ENCODE measurements at places on chromosomes 7 and 10. TPM values are rescaled to one million over a fixed set of nuclear protein-coding genes. Genes with fewer than 3 reads are reported as not detected.

The MYO3A gene
- total RNA-seq: 0.27 TPM

The OGDHL gene
- 2.6 TPM for total RNA-seq

The TRIM50 gene
- total RNA-seq: not detected

DNA sequence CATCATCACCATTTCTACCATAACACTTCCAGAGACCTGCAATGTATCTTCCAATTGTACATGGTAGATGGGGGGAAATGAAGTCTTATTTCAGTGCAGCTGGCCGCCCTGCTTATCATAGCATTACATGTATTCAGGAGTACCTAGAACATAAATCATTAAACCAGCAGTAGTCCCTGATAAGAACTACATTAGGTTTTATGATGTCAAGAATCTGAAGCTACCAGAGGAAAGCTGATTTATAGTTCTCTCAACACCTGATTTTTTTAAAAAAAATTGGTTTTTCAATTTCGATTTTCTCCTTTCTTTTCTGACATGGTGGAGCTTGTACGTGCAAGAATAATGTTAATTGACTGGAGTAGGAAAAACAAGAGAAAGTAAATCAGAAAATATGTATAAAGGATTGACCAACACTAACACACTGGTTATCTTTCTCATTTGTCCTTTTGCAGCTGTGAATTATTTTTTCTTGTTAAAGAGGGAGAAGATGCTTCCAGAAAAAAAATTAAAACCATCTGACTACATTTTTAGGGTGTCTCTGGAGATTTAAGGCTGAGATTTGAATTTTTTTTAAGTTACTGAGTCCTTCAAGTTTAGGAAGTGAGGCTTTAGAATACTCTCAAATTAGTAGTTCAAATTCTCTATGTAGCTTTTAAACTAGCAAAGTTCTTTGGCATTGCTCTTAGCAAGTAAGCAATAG is 59.1 kb downstream of the CSTF2T start:
- DNase-seq: no peak

GRCh38 chr7:126589068-126589684 is 663.6 kb downstream of the GRM8 start:
- no peak for DNase-seq

GRCh38 chr10:127877699-127878098 is 15.0 kb downstream of the CLRN3 start:
- DNase-seq: no peak

DNA sequence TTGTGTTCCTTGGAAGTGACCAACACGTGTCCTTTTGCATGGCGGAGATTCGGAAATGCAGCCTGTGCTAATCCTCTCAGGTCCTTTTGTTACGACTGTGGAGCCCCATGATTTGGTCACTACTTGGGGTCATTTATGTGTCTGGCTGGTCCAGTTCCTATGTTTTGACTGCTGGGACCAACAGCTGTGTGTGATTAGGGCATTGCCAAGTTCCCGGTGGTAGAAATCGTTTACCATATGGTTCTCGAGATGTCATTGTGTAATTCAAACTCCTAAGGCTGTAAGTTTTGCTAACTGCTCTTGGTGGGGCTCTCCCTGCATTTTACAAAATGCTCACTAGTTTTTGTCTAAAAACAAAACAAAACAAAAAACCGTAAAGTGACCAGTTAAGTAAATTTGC is 62.0 kb downstream of the CCNY start:
- no peak for DNase-seq

Measured in transverse colon (tissue), 4 donors.